Keratinocyte (primary cell): ENCODE measurements at places on chromosomes 2 and 18. TPM values are rescaled to one million over a fixed set of nuclear protein-coding genes. Genes with fewer than 3 reads are reported as not detected.

Gene PLCL1
- polyA plus RNA-seq, result 0.01 TPM in 2 of 3 replicates, not detected in the other

DNA sequence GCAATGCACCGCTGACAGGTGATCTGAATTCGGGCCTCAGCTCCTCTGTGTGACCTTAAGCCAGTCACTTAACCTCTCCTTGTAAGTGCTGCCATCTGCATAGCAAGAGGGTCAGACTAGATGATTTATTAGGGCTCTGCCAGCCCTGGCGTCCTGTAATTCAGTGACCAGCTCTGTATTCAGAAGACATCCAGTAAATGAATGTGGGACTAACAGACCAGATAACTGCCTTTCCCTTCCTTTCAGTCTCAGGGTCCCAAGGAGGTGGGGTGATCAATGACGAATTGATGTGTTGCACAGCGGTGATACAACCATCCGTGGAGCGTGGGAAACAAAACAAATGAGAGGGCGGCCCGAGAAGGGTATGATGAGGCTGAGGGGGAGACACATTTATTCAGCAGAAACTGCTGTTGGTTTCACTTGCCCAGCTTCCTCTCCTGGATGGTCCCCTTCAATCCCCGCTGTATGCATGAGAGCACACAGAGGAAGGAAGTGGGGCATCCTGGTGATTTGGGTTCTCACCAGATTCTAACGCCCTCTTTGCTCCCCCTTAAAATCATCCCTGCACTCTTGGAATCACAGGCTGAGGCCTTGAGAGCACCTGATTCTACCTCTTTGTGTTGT is 92.8 kb downstream of the VIT start:
- DNase-seq, result no peak

DNA sequence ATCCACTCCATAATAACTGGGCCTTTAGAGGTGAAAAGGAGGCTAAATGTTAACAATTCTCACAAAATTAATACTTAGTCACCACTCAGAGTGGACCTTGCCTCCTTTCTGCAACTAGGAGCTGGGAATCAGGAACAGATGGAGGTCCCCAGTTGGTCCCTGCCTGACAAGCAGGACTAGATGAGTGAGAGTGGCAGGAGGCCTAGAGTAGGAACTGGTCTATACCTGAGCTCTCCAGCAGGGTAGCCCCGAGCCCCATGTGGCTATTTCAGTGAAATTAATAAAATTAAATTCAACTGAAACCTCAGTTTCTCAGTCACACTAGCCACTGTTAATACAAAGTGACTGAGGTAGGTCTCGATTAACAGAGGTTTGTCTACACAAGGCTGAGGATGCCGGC is 150.5 kb downstream of the MYO5B start:
- DNase-seq, result no peak

- DNase-seq, result peak; percentile 80
These were observed 18.1 kb downstream of the DTNB start for GRCh38 chr2:25655316-25655715.

DNA sequence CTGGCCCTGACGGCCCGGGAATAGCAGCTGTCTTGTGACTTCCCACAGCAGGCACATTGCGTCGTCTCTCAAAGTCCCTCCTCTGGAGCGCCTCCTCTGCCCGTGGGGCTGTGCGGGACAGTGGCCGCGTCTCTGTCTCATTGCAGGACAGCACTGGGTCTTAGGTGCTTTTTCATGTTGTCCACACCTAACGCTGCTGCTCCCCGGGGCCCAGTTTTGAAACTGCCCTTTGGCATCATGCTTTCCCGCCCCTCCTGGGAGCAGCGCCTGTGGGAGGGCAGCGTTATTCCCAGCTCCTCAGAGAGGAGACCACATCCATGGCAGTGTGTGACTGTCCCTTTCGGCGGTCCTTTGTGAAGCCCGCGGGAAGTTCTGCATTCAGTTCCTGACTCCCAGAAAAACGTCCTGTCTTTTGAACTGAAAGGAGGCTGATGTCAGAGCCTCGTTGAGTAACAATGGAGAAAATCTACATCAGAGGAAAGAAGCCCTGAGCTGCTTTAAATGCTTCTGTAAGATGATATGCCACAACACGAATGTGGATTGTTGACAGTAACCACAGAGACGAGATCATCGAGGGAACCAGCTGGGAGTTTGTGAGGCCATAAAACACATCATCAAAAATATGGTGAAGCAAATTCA is 226.0 kb downstream of the FAM210A start:
- no peak for DNase-seq
